ENCODE measurements at places on chromosomes 5 and 9.

GRCh38 chr9:127612939-127613582 lies 984 bp downstream of the STXBP1 start:
- DNase-seq, result peak; percentile 46

GRCh38 chr5:53422539-53422938 lies 57.9 kb upstream of the FST start:
- DNase-seq, result no peak

DNA sequence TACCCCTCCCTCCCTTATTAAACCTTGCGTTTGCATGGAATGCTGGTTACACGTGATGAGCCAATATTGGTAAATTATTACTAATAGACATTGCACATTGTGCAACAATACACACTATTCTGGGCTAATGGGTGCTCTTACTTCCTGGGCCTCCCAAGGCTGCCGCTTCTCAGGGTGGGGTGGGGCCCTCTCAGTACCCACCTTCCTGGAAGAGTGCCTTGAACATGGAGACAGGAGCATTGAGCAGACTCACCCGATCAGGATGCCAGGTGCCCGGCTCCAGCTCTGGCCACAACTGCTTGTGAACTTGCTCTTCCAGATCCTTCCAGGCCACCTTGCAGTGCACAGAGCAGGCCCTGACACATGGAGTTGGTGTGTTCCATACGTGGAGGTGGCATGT lies 24.7 kb upstream of the CEP72 start:
- no peak for DNase-seq

DNA sequence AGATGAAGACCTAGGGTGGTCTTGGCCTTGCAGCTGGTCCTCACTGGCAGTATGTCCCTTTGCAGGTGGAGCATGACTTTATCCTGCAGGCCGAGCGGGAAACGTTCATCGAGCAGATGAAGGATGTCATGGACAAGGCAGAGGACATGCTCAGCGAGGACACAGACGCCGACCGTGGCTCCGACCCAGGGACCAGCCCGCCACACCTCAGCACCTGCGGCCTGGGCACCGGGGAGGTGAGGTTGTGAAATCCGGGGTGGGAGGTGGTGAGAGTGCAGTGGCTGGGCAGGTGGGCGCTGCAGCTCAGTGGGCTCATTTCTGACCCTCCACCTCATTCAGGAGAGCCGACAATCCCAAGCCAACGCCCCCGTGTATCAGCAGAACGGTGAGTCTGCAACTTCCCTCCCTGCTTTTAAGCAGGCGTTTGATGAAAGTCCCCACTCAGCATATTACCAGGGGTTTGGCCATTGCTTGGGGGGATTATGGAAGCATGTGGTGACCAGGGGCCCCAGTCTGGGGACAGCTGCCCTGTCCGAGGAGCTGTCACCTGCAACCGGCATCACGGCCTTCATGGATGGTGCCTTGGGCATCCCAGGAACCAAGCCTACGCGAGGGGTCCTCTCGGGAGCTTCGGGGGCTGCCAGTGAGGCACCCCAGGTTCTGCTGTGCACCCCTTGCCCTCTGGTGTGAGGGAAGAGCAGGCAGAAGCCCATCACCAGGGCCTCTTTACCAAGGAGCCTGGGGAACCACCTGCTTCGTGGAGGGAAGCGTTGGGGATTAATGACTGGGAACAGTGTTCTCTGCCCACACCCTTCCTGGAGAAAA lies 84.0 kb downstream of the WNK2 start:
- no peak for DNase-seq

DNA sequence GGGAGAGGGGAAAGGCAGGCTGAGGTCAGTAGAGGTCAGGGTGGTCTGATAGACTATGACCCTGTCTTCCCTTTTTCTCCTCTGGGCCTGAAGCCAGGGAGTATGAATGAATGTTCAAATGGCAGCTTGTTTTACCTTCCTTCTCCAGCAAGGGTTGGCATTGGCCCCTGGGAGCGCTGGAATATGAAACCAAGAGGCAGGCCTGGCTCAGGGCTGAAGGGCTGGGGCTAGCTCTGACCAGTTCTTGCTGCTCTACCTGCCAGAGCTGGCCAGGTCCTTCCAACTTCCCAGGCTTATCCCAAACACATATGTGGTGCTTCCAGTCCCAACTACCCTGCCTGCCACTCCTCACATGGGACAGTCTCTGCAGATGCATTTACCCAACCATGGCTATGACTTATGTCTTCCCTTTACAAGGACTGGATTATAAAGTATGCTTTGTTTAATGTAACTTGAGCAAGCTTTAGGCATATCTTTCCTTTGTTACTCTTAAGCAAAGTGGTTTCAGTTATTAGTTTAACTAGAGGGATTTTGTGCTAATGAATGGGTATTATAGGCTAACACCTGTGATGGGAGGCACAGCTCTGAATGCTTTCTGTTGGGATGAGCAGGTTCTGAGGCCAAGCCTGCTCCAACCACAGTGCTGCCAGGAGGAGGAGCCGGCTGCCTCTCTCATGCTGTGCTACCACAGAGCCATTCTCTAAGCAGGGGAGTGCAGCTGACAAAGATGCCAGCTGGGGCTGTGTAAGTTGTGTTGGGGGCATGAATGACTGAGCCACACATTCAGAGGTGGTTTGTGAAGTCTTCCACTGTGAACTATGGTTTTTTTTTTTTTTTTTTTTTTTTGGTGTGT lies 6.1 kb downstream of the CCNI2 start:
- peak; percentile 66 for DNase-seq

DNA sequence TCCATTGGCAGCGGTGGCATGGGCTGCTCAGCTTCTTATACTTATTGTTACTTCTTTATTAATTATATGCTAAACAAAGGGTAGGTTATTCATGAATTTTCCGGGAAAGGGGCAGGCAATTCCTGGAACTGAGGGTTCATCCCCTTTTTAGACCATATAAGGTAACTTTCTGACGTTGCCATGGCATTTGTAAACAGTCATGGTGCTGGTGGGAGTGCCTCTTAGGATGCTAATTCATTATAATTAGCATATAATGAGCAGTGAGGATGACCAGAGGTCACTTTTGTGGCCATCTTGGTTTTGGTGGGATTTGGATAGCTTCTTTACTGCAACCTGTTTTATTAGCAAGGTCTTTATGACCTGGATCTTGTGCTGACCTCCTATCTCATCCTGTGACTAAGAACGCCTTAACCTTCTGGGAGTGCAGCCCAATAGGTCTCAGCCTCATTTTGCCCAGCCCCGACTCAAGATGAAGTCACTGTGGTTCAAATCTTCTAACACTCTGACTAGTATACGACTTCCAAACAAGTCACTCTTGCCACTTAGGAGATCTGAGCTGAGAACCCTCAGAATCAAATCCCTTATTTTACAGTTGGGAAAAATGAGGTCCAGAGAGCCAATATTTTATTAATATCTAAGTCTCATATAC lies 237.5 kb downstream of the TRIM32 start:
- DNase-seq, result no peak

DNA sequence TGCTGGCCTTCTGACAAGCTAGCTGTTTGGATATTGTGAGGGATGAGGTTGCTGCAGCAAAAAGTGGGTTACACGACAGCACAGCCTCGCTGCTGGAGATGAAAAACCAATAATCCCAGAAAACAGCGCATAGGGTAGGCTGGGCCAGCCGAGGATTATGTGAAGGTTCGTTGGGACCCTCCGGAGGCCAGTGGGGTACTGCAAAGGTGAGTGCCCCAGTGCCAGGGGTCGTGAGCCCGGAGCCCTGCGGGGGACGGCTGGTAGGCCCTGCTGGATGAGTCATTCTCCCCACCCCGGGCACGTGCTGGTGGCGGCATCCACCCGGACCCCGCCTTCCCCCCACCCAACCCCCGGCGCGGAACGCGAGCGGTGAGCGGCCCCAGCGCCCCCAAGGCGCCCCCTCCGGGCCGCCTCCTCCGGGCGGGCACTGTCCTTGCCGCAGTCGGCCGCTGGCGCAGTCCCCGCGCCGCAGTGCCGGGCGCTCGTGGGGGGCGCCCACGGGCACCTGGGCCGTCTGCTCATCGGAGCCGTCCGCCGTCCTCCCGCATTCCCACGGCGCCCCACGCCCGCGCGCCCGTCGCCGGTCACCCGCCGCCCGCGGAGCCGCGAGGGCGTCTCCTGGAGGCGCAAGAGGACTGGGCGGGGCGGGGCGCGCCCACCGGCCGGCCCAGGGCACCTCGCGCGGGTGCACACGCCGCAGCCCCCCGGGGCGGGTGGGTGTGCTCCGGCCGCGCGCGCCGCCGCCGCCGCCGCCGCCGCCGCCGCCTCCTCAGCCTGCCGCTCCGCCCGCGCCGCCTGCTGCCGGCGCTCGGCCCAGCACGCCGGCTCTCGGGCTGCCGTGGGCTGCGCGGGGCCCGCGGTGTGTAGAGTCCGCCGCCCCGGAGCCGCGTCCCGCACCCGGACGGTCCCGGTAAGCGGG lies at the start of gene PHF24:
Gene PHF24, plus strand, starts transcription at position 794 of the 919 bp plus-strand sequence. CDS start 13,014 bp downstream, outside the sequence.
- DNase-seq, result peak; percentile 41

DNA sequence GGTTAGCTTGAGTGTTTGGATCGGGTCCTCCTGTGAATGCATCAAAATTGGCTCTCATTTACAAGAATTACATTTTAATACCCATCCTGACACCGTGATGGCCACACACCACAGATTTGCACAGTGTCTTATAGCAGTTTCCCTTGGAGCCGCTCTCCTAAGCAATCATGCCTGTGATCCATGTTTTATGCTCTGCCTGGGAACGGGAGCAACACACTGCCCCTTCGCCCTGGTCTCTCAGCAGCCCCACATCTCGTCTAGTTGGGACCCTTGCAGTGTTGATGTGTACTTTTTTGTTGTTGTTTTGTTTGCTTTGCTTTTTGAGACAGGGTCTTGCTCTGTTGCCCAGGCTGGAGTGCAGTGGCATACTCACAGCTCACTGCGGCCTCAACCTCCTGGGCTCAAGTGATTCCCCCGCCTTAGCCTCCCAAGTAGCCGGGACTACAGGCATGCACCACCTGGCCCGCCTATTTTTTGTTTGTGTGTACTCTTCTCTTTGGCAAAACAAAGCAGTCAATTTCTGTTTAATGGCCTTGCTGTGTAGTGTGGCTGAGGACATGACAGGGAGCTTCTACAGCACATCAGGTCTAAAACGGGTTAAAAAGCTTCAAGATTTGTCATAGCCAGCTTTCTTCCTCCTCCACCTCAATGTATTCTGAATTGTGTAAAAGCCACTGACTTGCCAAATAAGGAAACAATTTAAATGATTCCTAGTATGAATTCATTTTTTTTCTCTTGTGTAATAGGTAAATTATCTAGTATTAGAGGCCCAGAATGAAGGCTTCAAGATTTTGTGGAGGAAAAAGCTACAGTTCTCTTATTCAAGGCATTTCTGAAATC lies 101.6 kb upstream of the TBCA start:
- DNase-seq, result no peak

- DNase-seq, result peak; percentile 78
Measured at GRCh38 chr5:394671-395155, 48.3 kb upstream of the EXOC3 start.

DNA sequence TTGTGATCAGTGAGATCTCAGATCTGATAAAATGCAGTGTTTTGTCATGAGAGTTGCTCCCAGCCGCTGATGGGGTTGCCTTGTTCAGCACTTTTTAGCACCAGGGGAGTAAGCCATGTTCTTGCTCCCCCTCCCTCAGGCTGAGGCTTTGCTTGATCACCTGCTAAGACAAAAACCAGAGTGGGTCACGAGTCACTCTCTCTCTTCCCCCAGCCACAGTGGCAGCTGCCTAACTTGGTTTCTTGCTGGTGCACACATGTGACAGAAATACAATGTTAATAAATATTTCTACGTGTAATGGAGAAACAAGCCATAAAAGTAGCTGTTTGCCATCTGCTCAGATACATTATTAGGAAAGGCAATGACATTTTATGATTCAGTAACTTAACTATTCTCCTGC lies 212.4 kb upstream of the DMRT1 start:
- no peak for DNase-seq

GRCh38 chr5:141437221-141437620 lies 6.9 kb downstream of the PCDHGA12 start:
- DNase-seq, result no peak

- DNase-seq, result no peak
Measured at GRCh38 chr5:57778501-57779091, 296.0 kb upstream of the ACTBL2 start.

DNA sequence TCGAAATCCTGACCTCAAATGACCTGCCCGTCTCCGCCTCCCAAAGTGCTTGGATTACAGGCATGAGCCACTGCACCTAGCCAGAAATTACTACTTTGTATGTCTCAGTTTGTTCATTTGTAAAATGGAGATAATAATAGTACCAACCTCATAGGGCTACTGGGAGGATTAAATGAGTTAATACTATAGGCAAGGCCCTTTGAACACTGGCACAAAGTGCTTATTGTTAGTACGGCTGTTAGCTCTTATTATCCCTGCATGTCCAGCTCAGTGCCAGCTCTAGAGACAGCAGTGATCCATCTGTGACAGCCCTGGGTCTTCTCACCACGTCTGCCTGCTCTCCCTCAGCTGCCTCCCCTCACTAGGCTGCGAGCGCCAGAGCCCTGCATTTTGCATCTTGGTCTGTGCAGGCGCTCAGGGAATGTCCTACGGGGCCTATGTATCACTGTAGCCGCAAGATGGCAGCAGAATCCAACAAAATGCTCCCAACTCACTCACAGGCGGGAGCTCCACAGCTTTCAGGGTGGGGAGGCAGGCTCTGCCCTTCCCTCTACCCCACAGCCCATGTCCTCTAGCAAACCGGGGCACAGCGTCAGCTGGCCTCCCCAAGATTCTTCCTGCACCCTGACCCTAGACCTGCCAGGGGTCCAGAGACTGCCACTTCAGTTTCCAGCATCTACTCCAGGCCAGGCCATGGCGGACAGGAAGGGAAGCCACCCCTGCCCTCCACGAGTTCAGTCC lies 17.7 kb upstream of the AKNA start:
- DNase-seq, result peak; percentile 88

GRCh38 chr5:63727583-63727982 lies 234.7 kb downstream of the HTR1A start:
- no peak for DNase-seq

DNA sequence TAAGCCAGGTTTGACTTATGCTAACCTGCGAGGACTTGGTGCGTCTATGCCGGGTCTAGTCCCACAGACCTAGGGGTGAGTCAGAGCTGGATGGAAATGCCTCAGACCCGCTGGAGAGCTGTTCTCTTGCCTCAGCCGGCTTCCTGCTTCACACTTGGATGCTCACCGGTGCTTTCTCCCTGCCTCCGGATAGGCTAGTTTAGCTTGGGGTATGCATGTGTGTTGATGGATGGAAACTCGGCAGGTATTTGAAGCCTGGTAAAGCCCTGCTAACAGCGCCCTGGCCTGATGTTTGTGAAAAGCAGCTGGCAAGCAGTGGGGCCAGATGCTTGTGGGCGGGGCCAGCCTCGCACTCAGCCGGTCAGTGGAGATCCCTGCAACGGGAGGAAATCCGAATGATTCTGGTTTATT lies 29.3 kb downstream of the PRRC2B start:
- peak; percentile 73 for DNase-seq

DNA sequence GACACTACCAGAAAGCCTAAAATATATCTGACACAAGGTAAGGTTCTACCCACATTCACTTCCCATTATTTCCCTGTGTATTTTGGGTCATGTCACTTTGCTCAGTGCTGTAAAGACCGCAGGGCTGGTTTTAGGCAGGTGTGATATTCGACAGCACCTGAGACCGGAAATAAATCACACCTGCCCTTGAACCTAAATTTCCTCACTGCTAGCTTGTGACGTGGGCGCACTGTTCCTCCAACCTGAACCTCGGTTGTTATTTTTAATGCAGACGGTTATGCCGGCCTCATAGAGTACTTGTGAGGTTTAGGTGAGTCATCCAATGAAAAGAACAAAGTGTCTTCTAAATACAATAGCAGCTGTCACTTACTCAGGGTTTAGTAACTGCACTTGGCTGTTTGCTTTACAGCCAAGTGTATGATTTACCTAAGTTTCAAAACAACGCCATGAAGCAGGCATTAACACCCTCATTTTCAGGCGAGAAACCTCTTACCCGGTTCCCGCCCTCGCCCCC lies 20.7 kb upstream of the ZNF782 start:
- DNase-seq, result no peak

Measured in posterior cingulate gyrus (tissue), 11 donors.